ENCODE measurements at places on chromosomes 7 and 10. TPM values are rescaled to one million over a fixed set of nuclear protein-coding genes. Genes with fewer than 3 reads are reported as not detected.

GRCh38 chr10:75841266-75841665 is 409.8 kb downstream of the LRMDA start:
- DNase-seq: no peak
- H3K4me1 ChIP-seq: no peaks in the 10 kb centered on the region
- H3K4me3 ChIP-seq: no peak overlapping the region
- H3K27ac ChIP-seq: no peak overlapping the region

- H3K27me3 ChIP-seq: no peaks in the 10 kb centered on the region
- no peak overlapping the region for H3K27ac ChIP-seq
- DNase-seq: no peak
- no peak overlapping the region for H3K4me3 ChIP-seq
- no peaks in the 10 kb centered on the region for H3K4me1 ChIP-seq
These were observed 23.6 kb upstream of the SEMA3C start for GRCh38 chr7:80942261-80943041.

DNA sequence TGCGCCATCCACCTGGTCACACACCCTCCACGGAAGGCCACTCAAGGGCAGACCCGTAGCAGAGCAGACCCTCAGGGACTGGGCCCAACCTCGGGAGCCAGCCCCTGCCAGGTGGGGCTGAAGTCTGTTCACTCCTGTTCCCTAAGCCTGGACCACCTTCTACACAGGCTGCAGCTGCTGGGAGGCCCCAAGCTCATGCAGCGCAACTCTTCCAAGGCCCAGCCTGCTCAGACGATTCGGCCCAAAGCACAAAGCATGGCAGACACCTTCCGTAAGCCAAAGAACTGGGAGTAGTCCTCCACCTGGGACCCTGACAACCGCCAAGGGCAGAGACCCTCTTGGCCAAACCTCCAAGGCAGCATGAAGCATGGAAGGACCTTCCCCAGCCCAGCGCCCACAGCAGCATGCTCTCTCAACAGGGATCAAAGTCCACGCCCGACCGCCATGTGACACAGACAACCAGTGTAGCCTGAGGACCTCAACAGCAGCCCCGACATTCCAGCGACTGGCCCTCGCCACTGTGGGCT is 11.5 kb downstream of the SHH start:
- H3K4me1 ChIP-seq: peaks cover 12% of the 10 kb centered on the region
- no peak overlapping the region for H3K4me3 ChIP-seq
- no peak for DNase-seq
- peaks cover 58% of the 10 kb centered on the region for H3K27me3 ChIP-seq

DNA sequence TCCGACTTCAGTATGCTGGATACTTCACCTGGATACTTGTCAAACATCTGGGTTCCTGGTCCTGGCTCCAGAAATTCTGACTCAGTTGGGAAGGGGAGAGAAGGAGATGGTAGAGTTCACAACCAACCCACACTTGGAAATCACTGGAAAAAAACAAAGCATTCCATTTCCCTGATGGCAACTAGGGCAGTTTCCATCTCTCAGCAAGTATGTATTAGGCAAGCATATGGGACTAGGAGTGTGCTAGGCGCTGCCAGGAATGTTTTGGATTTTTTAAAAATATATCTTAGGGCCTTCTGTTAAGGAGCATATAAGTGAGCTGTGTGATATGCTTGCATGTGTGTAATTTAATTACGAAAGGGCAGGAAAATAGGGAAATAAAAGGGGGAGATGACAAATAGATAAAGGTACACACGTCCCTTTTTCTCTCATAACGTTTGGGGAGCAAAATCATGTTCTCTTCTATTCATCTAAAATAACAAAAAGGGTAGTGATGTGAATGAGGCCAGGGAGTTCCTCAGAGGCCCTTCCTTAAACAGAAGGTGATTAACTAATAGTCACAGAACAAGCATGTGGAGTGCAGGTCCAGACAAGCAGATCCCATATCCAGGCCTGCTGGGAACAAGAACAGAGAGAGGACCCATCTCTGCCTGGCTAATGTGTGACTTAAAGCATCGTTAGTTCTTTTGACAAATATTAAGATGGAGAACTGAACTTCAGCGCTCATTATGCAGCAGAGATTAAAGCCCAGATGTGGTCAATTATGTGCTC is 64.5 kb upstream of the NFE2L3 start:
- no peak for DNase-seq
- no peak overlapping the region for H3K27ac ChIP-seq
- H3K27me3 ChIP-seq: peaks cover 3% of the 10 kb centered on the region
- no peak overlapping the region for H3K4me3 ChIP-seq
- peaks cover 14% of the 10 kb centered on the region for H3K4me1 ChIP-seq

DNA sequence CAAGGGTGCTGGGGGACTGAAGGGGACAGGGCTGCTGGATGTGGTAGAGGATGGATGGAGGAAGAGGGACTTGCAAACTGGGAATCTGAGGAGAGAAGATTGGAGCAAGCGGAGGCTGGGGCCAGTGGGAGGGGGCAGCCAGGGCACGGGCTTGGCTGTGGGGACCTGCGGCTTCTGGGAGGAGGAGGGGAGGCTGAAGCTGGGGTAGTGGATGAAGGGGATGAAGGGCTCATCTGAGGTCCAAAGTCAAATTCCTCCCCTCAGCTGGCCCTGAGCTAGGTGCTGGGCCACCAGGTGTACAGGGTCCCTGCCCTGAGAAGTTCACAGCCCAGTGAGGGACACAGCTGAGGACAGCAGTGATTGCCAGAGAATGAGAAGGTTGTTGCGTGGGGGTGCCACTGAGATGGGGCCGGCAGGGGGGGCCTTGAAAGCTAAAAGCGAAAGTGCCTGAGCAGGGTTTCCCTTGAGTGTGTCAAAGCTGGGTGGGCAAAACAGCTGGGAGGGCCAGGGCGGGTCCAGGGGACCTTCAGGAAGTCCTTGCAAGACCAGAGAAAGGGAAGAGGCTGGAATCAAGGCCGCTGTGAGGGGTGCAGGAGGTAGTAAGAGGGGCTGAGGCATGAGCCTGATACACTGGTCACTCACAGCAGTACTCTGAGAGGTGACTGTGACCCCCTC is 75.2 kb downstream of the MYL10 start:
- no peak for DNase-seq
- H3K4me3 ChIP-seq: no peak overlapping the region
- no peaks in the 10 kb centered on the region for H3K4me1 ChIP-seq
- H3K36me3 ChIP-seq: no peaks in the 10 kb centered on the region
- H3K27ac ChIP-seq: no peak overlapping the region

DNA sequence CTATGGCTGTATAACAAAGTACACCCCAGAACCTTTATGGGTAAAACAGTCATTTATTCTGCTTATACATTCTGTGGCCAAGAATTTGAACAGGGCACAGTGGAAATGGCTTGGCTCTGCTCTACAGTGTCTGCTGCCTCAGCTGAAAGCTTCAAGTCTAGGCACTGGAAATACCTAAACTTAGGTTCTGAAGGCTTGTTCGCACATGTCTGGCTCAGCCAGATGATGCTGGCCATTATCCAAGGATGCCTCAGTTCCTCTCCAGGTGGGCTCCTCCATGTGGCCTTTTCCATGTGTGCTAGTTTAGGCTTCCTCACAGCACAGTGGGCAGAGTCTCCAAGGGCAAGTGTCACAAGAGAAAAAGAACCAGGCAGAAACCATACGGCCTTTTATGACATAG is 76.8 kb downstream of the RALA start:
- peaks cover 23% of the 10 kb centered on the region for H3K36me3 ChIP-seq
- no peak for DNase-seq
- no peak overlapping the region for H3K4me3 ChIP-seq
- H3K27me3 ChIP-seq: no peaks in the 10 kb centered on the region

- no peak overlapping the region for H3K4me3 ChIP-seq
- H3K4me1 ChIP-seq: no peaks in the 10 kb centered on the region
- DNase-seq: no peak
- no peak overlapping the region for H3K27ac ChIP-seq
- H3K36me3 ChIP-seq: no peaks in the 10 kb centered on the region
These were observed 126.4 kb upstream of the CCDC6 start for GRCh38 chr10:60032723-60033122.

DNA sequence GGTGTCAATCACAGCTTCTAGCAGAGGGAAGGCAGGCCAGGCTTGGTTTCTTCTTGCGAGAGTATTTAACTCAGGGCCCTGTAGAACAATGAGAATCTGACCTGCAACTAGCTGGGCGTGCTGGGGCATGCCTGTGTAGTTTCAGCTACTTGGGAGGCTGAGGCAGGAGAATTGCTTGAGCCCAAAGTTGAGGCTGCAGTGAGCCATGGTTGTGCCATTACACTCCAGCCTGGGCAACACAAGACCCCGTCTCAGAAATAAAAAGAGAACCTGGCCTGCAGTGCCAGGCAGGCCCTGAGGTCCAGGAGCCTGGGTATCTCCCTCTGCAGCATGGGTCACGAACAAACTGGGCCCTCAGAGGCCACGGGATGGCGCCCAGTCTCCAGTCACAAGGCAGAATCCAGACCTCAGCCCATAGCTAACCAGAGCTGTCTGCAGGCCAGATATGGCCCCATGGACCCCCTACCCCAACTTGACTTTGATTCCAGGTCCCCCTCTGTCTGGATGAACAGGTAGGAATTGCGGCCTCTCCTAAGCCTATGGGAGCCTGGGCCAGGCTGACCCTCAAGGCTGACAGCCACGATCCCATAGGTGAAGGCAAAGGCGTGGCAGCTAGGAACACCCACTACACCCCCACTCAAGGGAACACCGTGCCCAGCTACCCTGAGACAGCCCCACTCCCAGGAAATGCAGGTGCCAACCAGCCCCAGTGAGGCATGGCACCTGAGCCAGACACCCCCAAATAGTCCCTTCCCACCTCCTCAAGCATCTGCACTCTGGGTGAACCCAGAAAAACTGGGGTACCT is 102.7 kb upstream of the TNRC18 start:
- H3K36me3 ChIP-seq: peaks cover 47% of the 10 kb centered on the region
- peaks cover 36% of the 10 kb centered on the region for H3K4me1 ChIP-seq
- H3K27me3 ChIP-seq: no peaks in the 10 kb centered on the region
- H3K4me3 ChIP-seq: peak overlapping the region; percentile 92
- DNase-seq: peak; percentile 55
- H3K27ac ChIP-seq: peak overlapping the region; percentile 92

Gene GDF10
- total RNA-seq: 0.11 TPM
